ENCODE measurements at places on chromosomes 4 and X.

DNA sequence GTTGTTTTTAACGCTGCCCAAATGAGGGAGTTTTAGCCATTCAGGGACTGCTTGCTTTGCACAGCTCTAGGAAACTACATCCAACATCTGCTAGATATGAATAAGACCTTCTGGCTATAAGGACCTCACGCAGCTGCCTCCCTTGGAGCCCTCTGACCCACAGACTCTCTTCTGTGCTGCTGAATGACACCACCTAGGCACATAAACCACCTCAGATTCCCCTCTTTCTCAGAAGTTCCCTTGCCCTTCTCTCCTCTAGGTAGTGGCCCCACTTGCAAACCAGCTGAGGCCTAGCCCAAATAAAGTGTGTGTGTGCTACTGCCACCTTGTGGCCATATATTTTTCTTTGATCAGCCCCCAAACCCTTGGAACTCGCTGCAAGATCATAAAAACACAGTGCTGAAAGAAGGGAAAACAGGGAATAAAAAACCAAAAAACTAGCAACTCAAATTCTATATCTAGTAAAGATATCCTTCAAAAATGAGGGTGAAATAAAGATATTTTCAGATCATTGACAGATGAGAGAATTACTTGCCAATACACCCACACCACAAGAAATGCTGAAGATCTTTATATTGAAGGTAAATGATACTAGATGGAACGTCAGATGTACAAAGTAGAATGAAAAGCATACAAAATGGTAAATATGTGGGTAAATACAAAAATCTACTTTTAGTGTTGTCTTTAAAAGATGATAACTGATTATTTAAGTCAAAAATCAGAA, 265.9 kb downstream of the ADAMTS3 start:
- DNase-seq: no peak

DNA sequence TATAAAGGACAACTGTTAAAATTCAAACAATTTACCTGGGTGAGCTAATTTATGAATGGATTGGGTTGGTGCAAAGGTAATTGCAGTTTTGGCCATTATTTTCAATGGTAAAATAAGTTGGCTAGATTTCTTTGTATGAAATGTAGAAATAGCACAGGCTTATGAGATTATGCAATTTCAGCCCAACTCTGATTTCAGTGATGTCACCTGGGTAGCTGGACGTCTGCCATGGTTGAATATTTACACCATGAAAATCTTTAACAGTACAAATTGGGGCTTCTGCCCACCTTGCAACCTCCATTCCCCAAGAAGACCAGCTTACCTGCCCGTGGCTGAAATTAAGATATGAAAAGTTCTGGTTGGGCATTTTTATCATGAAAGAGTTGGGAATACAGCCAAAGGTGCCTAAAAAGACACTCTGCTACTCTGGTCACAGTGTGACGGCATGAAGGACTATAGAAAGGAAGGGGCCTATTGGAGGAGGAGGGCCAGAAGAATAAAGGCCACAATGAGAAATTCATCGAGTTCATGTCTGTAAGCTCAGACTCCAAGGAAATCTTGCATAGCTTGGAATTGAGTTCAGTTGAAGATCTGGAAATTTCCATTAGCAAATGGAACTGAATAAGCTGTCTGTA, 29.7 kb downstream of the EGF start:
- DNase-seq: no peak

DNA sequence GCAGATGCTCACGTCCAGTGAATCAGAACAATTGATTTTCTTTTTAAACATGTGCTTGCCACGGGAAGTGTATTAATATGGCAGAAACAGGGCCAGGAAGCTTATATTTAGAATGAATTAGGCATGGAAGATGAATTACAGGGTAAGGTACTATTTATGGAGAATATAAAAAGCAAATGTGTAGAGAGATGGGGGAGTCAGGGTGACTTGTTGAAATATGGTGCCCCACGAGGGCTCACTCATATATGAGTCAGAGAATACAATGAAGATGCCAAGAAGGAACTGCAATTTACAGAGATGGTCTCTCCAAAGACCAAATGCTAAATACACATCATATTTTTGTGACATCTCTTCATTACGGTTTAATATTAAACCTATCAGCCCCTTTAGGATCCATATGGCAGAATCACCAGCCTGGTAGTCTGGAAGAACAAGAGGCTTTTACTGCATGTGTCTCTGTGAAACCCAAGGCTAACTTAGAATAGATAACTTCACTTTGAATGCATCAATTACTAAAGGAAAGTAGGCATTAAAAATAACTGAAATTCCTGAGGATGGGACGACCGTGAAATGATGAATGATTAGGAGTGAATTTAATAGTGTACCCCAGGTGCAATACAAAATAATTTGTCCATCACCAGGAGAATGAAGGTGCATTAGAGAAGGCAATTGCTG, 385.3 kb downstream of the ARHGAP24 start:
- no peak for DNase-seq

DNA sequence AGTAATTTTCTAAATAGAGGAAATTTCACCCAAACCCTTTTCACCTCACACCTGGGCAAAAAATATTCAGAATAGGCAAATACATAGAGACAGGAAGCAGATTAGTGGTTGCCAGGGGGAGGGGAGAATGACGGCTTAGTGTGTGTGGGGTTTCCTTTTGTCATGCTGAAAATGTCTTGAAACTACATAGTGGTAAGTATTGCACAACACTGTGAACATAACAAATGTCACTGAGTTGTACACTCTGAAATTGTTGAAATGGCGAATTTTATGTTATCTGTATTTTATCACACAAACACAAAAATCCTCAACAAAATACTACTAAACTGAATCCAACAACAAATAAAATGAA, 60.7 kb upstream of the PLAC1 start:
- DNase-seq: no peak

GRCh38 chr4:138111462-138112000, 130.6 kb downstream of the SLC7A11 start:
- DNase-seq: no peak

DNA sequence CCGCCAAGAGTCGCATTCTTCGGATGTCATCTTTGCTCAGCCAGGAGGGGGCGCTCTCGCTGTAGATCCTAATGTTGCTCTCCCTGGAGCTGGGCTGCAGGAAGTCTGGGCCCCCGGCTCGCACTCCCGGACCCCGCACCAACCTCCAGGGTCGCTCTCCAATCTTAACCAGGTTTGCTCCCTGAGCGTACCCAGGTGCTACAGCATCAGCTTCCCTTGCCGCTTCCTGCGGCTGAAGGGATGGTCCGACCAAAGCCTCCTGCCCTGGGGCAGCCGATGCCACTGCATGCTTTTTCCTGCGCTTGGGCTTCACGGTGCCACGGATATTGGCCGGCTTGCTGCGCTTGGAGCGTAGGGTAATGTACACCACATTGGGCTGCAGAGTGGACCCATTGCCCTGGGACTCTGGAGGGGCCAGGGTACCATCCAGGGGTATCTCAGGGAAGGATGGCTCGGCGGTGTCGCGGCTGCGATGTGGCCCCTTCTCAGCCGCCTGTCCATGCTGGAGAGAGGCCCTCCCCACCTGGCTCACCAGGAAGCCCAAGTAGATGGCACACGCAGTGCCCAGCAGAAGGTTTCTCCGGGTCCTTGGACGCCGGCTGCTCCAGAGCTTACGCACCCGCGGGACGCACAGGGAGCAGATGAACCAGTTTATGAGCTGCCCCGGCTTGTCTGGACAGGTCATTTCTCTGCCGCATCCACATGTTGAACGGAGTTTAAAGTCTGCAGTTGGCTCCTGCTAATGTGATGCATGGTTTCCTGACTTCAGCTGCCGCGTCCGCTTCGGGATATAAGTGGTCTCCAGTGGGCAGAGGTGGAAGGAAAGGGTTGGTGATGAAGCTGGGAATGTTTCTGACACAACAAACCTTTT, 1.9 kb downstream of the GASK1B start:
- no peak for DNase-seq

GRCh38 chr4:112523764-112524505, 8.0 kb upstream of the NEUROG2 start:
- peak; percentile 29 for DNase-seq

DNA sequence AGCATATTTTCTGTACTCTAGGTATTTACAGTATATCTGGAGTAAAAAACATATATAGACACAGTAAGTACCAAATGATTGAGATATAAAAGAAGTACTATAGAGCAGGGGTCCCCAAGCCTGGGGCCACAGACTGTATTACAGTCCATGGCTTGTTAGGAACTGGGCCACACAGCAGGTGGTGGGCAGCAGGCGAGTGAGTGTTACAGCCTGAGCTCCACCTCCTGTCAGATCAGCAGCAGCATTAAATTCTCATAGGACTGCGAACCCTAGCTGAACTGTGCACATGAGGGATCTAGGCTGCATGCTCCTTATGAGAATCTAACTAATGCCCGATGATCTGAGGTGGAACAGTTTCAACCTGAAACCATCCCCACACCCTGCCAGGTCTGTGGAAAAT, 300.7 kb downstream of the NR3C2 start:
- DNase-seq: no peak

GRCh38 chr4:149102765-149103164, 660.6 kb upstream of the NR3C2 start:
- DNase-seq: no peak

DNA sequence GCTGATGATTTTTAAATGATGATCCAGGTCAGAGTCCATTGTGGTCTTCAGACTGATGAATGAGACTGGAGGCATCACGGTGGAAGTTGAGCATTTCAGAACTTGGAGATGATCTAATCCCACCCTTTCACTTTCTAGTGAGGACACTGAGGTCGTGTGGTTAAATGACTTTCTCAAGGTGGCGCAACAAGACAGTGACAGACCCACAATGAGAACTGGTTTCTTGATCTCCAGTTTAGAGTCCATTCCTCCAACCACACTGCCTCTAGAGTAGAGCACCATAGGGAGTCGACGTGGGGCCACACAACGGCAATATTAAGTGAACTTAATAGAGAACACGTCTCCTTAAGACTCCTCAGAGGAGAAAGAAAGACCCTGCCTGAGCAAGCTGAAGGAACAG, 381.0 kb downstream of the UNC5C start:
- DNase-seq: no peak

GRCh38 chrX:121160987-121161386, 113.6 kb downstream of the GLUD2 start:
- no peak for DNase-seq

GRCh38 chr4:71609167-71609566, 174.7 kb downstream of the GC start:
- DNase-seq: no peak

DNA sequence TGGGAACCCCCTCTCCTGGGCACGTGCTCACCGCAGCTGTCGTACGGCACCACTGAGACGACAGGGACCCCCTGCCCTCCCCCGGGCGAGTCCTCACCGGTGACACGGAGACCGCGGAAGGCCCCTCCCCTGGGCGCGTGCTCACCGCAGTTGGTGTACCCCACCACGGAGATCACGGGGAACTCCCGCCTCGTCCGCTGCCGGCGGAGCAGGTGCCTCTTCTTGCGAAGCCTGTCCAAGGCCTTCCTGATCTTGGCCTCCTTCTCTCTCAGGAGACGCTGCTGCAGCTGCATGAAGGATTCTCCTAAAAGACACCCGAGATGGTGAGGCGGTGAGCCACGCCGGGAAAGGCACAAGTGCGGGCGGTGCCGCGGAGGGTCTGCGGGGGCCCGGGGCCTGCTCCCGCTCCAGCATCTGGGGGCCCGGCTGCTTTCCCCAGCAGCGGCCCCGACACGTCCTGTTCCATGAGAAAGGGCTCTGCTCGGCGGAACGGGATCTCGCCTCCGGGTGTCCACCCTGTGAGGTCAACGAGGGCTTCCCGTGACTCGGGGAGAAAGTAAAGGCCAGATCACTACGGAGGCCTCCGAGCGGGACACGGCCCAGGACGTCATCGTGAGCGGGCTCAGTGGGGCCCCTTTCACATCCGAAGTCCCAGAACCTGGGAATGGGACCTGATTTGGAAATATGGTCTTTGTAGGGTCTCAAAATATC, 5.8 kb downstream of the GTPBP6 start:
- DNase-seq: no peak

GRCh38 chrX:9899640-9900111, 67.5 kb upstream of the CLDN34 start:
- DNase-seq: no peak

DNA sequence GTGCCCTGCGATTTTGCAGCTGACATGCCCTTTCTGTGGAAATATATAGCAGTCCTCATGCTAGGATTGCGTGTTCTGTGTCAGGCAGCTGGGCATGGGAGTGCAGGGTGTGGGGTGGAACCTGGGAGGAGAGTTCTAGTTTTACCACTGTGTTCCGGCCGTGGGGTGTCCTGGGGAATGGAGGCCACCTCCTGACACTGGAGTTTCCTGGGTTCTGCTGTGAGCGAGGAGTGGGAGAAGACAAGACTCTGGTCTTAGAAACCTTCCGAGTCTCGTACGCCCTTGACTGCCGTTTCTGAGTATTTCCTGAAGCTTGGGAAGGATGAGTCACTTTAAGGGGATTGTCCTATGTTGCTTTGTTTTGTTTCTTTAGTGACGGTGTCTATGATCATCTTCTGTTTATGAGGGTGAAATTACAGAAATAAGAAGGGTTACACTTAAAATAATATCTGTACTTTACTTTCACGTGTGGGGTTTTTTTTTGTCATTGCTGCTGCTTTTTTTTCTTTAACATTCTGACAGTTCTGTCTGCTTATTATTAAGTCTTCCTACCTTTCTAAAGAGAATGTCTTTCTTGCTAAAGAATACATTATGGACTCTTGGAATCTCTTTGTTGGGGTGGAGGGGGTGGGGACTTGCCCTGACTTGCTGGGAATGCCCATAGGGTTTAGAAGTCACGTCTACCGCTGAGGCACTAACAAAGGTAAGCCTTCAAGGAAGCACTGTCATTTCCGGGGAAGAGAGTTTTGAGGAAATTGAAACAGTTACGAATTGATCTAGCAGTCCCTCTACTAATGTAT, 19.1 kb downstream of the CD99 start:
- no peak for DNase-seq

DNA sequence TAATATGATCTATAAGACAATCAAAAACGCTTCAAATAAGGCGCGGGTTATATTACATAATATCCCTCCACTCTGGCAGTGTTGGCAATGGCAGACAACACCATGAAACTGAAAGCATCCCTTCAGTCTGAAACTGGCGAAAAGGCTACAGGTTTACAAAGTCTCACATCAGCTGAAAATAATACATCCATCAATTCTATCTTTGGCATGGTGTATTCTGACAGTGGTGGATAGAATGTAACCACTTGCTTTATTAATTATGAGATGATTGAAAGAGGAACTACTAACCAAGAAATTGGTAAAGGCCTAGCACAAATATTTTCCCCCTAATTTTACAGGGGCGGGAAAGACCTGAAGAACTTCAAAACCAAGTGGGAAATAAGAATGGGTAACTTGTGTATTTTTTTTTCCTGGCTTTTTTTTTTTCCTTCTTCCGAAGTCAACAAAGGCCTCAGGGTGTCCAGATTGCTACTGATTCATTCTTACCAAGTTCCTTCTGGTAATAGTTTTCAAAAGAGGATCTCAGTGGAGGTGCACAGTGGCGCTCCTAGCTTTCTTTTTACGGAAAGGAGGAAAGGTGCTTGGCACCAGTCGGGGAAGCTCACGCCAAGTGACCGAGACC, 728 bp downstream of the UBA6 start:
- DNase-seq: no peak
